ENCODE measurements at places on chromosomes 12 and 14.

GRCh38 chr12:107493135-107493494 is 192.5 kb upstream of the PWP1 start:
- H3K4me1 ChIP-seq: no peaks in the 10 kb centered on the region
- H3K27ac ChIP-seq: no peak overlapping the region
- H3K36me3 ChIP-seq: no peaks in the 10 kb centered on the region
- H3K27me3 ChIP-seq: no peaks in the 10 kb centered on the region
- no peak for DNase-seq

DNA sequence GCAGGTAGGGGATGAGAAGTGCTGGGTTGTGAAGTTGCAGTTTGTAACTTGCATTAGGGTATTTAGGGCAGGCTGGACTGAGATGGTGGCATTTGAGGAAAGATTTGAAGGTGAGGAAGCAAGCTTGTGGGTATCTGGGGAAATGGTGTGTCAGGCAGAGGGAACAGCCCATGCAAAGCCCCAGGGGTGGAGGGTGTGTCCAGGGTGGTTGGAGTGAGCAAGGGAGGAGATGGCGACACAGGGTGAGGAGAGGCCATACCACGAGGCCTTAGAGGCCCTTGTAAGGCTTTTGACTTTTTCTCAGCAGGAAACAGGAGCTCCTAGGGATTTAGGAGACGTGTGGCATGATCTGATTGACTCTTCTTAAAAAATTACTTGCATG is 136.9 kb downstream of the NUAK1 start:
- H3K36me3 ChIP-seq: no peaks in the 10 kb centered on the region
- no peak for DNase-seq
- no peak overlapping the region for H3K27ac ChIP-seq
- no peak overlapping the region for H3K4me3 ChIP-seq
- H3K4me1 ChIP-seq: no peaks in the 10 kb centered on the region
- H3K27me3 ChIP-seq: no peaks in the 10 kb centered on the region

DNA sequence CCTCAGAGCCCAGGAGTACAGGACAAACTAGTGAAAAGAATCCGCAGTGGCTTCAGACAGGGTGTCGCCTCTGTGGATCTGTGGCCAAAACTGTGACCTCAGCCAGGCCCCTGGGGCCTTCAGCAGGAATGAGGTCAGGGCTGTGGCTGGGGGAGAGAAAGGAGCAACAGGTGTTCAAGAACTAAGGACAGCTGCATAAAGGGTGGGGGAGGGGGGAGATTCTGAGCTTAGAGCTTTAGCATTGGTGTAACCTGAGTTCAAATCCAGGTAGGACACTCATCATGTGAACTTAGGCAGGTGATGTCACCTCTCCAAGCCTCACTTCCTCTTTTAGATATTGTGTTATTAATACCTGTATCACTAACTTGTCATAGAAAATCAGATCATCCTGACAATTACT is 40.9 kb upstream of the CORO1C start:
- peaks cover 11% of the 10 kb centered on the region for H3K4me1 ChIP-seq
- no peaks in the 10 kb centered on the region for H3K36me3 ChIP-seq

GRCh38 chr12:57444744-57445143 is 10.2 kb downstream of the INHBC start:
- no peak overlapping the region for H3K27ac ChIP-seq
- H3K27me3 ChIP-seq: no peaks in the 10 kb centered on the region
- no peak for DNase-seq
- H3K36me3 ChIP-seq: no peaks in the 10 kb centered on the region

GRCh38 chr14:56324454-56324853 is 206.2 kb downstream of the PELI2 start:
- H3K36me3 ChIP-seq: no peaks in the 10 kb centered on the region
- no peaks in the 10 kb centered on the region for H3K27me3 ChIP-seq
- no peak for DNase-seq
- no peak overlapping the region for H3K27ac ChIP-seq

- H3K4me3 ChIP-seq: no peak overlapping the region
- peaks cover 10% of the 10 kb centered on the region for H3K4me1 ChIP-seq
- no peak overlapping the region for H3K27ac ChIP-seq
Observed at GRCh38 chr12:7892186-7892980, 19.7 kb upstream of the SLC2A14 start.
